ENCODE measurements at places on chromosomes 11 and 22.

DNA sequence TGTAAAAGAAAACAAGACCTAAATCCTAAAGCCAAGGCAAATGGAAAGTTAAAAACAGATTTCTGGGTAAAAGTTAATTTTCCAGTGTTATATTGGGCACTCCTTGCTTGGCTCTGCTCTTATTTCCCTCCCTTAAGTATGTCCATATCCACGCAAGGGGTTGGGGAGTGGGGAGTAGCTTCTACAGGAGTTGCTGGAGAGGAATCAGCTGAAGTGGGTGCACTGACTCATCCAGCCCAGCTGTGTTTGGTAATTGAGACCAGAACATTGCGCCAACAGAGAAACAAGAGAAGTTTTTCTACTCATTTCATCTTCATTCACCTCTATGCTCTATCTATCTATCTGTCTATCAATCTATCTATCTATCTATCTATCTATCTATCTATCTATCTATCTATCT, 298.4 kb upstream of the PDGFD start:
- DNase-seq = no peak

- DNase-seq = no peak
Observed at GRCh38 chr11:93921695-93922468, 71.5 kb upstream of the VSTM5 start.

GRCh38 chr11:9264316-9265210, 587 bp downstream of the DENND5A start:
- DNase-seq = no peak

DNA sequence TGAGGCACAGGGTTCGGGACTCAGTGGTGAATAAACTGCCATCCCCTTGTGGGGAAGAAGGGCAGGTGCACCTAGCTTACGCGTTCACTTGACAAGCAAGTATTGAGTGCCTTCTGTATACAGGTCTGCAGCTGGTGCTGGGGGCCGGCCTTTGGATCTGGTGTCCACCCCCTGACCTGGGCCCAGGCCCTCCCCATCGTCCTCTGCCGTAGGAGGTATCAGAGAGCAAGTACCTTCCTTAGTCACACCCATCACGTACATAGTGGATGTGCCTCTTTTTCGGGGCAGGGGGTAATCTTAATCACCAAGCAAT, 53.3 kb downstream of the SMIM38 start:
- no peak for DNase-seq

- DNase-seq = no peak
Observed at GRCh38 chr11:454801-455565, 4.9 kb downstream of the PTDSS2 start.

DNA sequence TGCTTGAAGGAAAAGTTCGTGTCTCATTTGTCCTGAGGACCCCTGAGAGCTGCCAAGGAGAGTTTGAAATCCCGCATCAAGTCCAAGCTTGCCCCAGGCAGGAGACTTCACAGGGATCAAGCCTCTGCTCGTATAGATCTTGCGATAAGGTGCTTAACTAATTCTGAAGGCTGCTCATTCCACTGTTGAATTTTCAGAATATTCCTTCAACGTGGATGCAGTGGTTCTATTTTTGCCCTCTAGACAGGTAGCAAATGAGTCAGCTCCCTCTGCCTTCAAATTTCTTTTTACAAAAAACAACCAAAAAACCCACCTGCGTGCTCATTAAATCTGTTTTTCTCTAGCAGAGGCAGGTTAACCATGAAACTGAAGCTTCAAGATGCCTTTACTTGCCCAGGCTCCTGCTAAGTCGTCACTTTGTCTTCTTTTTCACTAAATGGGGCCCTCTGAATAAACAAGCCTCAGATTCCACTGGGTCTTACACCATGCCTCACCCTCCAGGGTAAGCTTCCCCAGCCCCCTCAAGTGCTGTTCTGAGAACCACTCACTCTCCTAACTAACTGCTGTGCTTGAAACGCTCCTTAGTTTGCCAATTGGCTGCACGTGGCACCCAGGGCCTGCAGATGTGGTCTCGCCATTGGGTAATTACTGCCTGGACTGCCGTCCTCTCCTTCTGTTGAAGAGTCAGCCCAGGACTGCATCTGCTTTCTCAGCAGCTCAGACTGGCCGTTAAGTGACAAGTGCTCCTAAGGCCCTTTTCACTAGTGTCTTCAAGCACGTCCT, 105.0 kb downstream of the TRPC6 start:
- no peak for DNase-seq

- DNase-seq = no peak
Observed at GRCh38 chr11:63022441-63022840, 6.8 kb upstream of the SLC22A8 start.

- DNase-seq = no peak
Observed at GRCh38 chr11:126136507-126136906, 73.8 kb upstream of the CDON start.

- no peak for DNase-seq
Observed at GRCh38 chr11:91243630-91244029, 981.0 kb upstream of the FAT3 start.

GRCh38 chr11:25758145-25758661, 573.7 kb upstream of the ANO3 start:
- no peak for DNase-seq

- no peak for DNase-seq
Observed at GRCh38 chr11:7571640-7572000, 57.8 kb downstream of the PPFIBP2 start.

DNA sequence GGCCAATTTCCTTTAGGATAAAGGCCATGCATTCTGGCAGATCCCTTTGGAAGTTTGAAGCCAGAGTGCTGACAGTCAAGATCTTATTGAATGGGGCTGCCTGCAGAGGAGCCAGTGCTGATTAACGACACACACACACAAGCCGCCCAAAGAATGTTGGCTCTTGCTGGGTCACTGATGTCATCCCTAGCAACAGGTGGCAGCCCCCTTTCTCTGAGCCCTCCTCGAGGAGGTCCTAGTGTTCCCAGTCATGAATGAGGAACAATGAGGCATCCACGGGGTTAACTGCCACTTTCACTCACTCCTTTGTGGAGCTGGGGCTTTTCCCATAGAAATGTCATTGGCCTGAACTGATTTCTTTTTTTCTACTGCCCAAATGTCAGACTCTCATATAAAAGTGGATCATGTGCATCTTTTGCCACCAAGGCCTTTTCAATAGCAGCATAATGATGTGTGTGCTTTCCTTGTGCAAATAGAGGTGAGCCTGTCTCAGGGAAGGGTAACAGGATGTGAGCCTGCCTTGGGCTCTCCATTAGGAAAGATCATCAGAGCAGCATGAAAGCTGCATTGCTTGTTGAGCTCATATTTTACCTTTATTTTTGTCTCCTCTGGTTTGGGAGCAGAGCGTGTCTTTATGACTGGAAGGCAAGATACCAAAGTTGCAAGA, 301.8 kb upstream of the MTNR1B start:
- no peak for DNase-seq

GRCh38 chr22:38783095-38783615, 10.8 kb downstream of the DNAL4 start:
- DNase-seq = no peak

DNA sequence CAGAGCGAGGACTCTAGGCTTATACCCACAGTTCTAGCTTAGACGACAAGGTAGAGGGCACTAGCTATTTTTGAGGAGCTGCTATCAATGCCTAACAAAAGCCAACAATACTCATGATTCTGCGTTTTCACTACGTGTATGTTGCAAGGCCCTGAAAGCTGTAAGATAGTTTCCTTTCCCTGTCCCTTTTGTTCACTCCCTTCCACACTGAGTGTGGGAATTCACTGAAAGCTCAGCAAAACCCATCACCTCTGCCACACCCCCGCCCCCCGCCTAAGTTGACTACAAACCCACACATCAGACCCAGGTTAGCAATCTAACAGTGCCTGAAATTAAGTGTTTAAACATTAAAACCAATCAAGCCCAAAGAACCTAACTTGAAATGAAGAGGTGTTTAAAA, 6.2 kb upstream of the LDLRAD3 start:
- DNase-seq = no peak

GRCh38 chr11:94882931-94883330, 90.4 kb downstream of the CWC15 start:
- no peak for DNase-seq

GRCh38 chr11:61019832-61020405, 48.4 kb downstream of the CD6 start:
- no peak for DNase-seq

DNA sequence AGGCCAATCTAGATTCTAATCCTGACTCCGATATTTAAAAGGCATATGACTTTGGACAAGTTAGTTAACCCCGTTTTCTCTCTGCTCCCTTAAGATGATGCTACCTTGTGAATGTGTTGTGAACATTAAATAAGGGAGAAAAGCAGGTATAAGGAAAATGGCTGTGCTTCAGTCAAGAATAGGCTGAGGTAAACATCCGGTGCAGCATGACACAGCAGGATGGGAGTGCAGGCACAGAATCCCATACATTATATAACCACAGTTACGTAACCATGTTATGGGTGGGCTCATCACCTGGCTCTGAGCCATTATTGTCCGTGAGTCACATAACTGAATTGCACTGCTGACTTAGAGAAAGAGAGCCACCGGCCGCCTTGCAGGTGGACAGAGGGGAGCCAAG, 382.2 kb upstream of the ANO5 start:
- no peak for DNase-seq

DNA sequence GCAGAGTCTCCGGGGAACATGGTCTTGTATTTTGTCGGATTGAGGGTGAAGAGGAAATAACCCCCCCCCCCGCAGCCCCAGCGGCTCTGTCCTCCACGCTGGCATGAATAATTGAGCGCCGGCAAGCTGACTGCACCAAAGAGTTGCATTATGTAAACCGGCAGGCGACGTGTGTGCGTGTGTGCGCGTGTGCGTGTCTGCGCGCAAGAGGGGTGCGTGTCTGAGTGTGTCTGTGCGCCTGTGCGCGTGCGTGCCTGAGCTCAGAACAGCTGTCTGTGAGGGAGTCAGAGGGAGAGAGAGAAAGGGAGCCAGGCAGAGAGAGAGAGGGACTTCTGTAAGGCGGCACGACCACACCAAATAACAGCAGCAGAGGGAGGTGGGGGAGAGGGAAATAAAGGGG, 94.4 kb downstream of the SCN3B start:
- no peak for DNase-seq

- DNase-seq = no peak
Observed at GRCh38 chr11:4680341-4680740, 17.3 kb downstream of the OR51E2 start.

DNA sequence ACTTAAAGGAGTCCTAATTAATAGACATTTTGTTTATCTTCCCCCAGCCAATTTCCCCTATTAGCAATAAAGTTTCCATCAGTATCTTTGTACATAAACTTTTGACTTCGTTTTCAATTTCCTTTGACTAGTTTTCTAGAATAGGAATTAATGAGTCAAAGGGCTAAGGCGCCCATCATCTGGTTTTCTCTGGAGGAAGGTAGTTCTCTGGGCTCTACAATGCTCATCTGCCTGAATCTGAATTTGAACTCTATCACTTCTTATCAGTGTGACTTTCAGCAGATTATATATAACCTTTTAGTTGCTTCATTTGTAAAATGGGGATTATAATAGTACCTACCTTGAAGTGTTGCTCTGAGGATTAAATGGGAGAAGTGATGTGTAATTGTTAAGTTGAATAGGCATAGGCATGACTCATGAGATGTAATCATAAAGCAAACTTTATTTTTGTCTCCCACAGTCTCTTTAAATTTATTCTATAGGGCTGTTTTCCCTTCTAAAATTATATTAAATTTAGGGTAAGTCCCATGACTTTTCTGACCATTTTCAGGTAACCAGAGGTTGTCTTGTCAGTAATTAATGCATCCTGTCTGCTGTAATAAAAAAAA, 5.8 kb upstream of the TUB start:
- no peak for DNase-seq

DNA sequence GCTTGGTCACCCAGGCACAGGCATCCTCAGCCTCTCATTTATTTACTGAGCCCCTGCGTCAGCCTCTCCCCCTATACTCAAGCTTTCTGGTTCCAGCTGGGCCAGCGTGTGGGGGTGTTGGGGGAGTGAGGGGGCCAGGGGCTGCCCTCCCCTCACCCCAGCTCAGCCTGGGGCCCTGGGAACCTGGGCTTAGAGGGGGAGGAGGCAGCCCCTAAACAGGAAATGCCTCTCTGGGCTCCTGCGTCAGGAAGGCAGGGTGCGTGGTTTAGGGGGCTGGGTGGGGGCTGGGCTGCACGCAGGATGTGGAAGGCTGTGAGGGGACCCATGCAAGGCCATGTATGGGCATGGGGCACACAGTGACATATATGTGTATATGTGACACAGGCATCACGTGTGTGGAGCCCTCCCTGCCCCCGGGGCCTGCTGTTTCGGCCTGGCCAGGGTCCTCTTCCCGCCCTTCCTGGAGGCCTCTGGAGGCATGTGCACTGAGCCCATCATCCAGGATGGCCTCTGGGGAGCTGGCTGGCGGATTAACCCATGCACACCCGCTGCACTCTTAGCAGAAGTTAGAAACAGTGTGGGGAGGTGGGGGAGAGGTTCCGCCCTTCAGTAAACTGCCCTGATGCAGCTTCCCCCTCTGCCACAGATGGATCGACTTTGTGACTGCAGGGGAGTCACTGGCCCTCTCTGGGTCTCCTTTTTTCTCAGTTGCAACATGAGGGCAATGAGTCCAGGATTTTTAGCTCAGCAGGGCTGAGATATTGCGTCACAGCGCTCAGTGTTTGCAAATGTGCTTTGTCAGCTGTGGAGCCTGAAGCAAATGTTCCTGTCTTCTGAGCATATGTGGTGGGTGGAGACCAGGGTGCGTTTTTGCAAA, 1.1 kb upstream of the CD248 start:
- no peak for DNase-seq

DNA sequence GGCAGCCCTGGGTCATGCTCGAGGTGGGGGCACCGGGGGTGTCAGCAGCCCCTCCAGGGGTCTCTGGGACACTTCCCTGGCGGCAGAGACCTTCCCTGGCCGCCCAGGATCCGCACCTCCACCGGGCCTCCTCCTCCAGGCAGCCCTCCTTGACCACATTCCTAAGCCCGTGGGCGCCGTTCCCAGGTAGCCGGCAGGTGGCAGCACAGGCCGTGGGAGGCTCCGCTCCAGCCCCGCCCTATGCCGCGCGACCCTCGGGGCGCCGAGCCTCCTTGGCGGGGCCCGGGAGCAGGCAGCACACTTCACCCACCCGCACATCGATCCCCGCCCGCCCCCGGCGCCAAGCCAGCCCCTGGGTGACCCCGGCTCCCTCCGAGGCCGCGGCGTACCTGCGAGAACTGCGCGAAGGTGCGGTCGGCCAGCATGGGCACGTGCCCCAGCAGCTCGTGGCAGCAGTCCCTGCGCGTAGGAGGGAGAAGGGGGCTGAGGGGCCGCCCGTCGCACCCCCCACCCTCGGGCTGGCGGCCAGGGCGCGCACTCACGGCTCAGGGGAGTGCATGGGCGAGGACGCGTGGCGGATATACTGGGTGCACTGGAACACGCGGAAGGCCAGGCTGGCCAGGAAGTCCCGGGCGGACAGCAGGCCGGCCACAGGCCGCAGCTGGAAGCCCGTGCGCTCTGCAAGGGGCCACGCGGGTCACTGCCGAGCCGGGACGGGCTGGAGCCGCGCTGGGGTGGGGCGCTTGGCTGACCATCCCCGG, 5.3 kb upstream of the INS start:
- DNase-seq = no peak

GRCh38 chr22:46004105-46004866, 27.3 kb upstream of the WNT7B start:
- no peak for DNase-seq

DNA sequence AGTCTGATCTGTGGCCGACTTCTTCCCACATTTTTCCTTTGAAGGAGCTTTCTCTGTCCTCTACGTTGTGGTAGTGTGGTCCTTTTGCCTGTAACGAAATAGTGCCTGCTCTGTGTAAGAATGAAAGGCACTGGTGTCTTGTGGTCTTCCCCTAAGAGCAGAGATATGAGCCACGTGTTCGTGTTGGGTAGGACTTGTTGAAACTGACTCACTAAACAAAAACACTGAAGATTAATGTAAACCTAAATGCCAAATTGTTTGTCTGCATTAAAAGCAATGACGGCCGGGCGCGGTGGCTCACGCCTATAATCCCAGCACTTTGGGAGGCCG, 10.1 kb upstream of the RPS3 start:
- no peak for DNase-seq

Data from activated CD4-positive, CD25-positive, alpha-beta regulatory T cell treated with anti-CD3 and anti-CD28 coated beads, Interleukin-2, amount 50 U/mL, for 16 hours (primary cell).